ENCODE measurements at places on chromosomes 2 and 18. TPM values are rescaled to one million over a fixed set of nuclear protein-coding genes. Genes with fewer than 3 reads are reported as not detected.

GRCh38 chr2:241035818-241036396, 37.5 kb downstream of the SNED1 start:
- DNase-seq = no peak

DNA sequence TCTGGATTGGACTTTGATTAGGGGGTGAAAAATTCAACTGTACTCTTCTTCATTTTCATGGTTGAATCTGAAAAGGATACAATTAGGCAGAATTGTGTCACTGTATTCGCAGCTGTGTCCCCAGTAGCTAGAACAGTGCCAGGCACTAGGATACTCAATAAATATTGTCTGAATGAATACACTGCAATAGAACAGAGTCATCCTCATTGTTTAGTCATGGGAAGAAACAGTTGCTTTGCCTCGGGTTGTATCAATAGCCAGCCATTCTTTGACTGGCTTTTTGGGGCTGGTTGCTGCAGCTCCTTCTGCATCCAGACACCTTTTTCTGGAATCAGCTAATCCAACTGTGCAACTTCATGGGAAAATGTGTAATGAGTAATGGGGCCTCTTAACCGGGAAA, 18.1 kb upstream of the DYNC1I2 start:
- DNase-seq = no peak

GRCh38 chr2:125455110-125455509, 1200.8 kb upstream of the GYPC start:
- DNase-seq = no peak

DNA sequence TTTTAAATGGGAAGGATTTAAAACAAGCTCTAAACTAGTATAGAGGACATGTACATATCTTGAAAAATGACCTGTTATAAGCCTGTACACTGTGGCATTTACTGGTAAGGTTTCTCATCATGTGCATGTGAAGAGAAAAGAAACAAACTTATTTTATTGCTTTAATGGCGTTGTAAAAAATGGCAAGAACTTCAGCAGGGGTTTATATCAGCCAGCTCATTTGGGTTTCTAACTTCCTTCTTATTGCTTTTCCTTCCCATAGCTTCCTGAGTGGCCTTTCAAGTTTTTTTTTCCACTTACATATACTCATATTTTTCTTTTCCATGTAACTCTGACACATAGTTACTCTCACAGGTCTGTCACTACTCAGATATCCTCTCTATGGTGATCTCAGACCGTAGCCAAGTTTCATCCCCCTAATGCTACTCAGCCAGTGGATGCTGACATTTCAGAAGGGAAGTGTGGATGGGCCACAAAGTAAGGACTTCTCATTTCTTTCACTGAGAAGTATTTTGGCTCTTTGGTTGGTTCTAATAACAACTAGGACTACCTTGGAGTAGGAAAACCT, 198.2 kb downstream of the PARD3B start:
- DNase-seq = no peak

- DNase-seq = no peak
Measured at GRCh38 chr18:36665952-36666351, 162.8 kb downstream of the TPGS2 start.

- no peak for DNase-seq
Measured at GRCh38 chr2:24623535-24623934, 132.5 kb downstream of the NCOA1 start.

DNA sequence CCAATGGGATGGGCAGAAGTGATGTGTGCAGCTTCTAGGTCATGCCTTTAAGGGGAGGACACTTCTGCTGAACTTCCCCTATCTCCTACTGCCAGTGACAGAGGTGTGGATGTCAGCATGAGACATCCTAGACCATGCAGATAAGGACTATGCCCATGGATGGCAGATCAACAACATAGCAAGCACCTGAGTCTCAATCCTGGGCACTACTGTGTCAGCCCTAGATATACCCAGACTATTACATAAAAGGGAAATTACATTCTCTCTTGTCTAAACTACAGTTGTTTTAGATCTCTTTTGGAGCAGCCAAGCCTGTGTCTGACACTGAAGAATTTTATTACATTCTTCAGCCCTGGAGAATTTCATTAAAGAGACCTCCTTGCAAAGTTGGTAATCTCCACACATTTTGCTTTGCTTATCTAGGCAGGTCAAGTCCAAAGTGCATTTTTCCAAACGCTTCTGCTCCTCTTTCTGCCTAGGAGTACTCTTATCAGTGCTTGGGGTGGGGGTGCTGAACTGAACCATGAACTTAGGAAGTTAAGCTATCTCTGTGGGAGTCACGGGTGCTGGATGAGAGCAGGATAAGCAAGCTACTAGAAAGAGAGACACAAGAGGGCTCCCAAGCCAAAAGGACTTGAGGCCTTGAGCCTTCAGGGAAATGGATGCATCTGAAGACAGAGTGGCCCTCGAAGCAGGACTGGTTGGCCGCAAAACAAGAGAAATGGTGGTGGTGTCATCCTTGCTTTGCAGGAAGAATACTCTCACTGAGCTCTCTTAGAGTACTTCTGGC, 95.2 kb upstream of the SPRED2 start:
- no peak for DNase-seq

- no peak for DNase-seq
Measured at GRCh38 chr2:14903709-14904374, 271.3 kb downstream of the LRATD1 start.

DNA sequence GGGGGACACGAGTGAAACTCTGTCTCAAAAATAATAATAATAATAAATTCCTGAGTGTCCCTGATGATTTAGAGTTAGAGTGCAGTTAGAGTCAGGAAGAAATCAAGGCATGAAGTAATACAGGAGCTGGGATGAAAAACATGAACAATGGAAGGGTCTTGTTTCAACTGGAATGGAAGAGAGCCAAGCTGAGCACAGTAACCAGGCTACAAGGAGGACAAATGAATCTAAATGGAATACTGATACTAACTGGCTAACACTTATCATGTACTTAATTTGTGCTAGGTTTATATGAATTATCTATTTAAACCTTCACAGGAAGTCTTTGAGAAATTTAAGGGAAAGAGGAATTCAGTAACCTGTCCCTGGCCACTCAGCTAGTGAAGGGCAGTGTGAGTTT, 38.8 kb upstream of the PSME4 start:
- no peak for DNase-seq

DNA sequence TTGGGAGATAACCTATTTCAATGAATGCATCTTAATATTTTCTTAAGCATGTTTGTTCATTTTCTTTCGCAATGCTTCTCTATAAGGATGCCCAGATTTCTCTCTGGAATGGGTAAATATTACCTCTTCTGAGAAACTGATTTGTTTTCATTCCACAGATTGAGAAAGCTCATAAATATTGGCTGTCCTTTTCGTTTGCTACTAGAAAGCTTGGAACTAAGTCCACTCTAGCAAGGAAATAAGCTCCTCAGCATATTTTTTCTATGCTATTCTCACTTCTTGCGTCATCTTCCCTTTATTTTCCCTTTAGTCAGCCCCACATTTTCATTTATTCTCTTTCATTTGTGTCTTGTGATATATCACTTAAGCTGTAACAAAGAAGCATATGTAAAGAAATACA, 76.3 kb downstream of the ANTXR1 start:
- no peak for DNase-seq

- no peak for DNase-seq
Measured at GRCh38 chr18:44080054-44080453, 600.6 kb upstream of the SETBP1 start.

DNA sequence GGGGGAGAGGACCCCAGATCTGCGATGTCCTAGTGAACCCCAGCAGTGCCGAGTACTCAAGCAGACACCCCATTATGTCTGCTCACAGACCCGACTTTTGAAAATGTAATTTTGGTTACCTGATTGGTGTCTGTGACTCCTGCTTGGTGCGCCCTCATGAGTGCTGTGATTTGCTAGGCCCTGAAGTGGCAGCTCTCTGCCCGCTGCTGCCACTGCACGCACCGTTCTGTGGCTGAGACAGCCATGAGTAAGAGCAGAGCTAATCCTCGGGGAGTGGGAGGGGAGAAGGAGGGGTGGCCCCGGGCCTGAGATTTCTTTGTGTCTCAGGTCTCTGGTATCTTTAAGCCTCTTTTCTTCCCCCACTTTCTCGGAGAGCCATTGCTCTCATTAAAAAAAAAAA, 18.2 kb downstream of the FHOD3 start:
- no peak for DNase-seq

GRCh38 chr2:238336151-238336550, 15.8 kb downstream of the TRAF3IP1 start:
- DNase-seq = no peak

GRCh38 chr2:179222076-179222475, 42.6 kb downstream of the SESTD1 start:
- DNase-seq = no peak

- no peak for DNase-seq
Measured at GRCh38 chr2:230914886-230915285, 10.2 kb downstream of the GPR55 start.

DNA sequence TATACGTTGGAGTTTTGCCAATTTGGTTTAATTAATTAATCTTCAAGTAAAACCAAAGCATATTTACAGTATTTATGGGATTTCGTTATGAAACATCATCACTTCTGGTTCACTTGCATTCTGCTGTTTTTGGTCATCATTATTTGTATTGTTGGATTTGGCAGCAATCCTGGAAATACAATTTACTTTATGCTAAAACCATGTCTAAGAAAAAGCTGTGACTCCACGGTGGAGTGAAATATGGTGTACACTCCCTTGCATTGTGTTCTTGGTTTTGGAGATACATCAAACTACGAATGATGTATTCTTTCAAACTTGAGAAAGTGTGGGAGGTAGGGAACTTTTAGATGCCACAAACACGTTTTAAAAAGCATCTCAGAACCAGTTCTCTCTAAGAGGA, 106.4 kb downstream of the CTAGE1 start:
- no peak for DNase-seq

DNA sequence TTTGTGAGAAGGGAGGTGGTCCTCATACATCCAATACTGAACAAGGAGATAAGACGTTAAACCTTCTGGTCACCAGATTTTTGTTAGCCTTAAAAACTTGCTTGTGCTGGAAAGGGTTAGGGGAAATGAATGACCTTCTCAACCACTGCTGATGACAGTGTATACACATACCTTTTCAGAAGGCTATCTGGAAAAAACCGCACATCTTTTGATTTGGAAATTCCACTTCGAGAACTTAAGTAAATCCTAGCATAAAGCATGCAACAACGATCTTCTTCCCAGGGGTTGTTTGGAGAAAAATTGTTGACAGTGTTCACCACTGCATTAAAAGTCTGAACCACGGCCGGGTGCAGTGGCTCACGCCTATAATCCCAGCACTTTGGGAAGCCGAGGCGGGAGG, 7.6 kb downstream of the YWHAQ start:
- no peak for DNase-seq

- DNase-seq = no peak
Measured at GRCh38 chr18:22279741-22280452, 110.5 kb downstream of the GATA6 start.

DNA sequence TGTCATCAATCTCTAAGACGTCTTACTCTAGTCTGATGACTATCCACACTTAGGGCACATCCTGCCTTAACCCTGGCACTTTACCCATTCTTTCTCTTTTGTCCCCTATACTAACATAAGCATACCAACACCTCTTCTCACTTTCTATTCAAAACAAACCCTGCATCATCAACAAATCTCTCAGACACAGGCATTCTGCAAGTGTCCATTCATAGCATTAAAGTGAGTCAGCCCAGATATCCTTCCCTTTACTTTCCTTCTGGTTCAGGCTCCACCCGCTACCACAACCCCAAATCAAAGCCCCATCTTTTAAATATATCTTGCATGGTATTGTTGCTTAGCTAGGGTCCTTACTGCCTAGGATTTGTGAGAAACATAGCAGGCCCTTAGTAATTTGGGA, 3.8 kb downstream of the GRB14 start:
- no peak for DNase-seq

DNA sequence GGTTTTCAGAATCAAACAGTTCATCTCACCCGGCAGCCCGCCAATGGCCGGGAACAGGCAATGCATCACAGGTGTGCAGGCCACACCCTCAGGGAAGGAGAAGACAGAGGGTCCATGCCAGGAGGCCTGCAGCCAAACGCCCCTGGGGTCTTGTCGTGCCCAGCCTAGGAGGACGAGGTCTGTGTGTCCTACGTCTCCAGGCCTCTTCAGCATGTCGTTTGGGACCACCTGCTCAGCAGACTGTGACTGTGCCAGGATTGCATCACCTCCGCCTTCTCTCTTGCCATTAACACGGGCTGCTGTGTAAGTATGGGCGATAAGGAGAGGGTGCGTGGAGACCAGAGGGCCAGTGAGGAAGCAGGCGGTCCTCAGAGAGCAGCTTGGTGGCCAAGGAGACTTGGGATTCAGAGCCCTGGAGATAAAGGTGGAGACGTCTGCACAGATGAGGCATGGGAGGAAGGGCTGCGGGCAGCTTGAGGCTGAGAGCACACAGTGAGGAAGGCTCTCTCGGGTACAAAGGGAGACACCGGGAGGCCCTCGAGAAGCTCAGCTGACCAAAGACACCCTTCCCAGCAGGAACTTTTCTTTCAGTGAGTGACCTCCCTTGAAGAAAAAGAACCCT, 37.4 kb upstream of the KLHL29 start:
- no peak for DNase-seq

DNA sequence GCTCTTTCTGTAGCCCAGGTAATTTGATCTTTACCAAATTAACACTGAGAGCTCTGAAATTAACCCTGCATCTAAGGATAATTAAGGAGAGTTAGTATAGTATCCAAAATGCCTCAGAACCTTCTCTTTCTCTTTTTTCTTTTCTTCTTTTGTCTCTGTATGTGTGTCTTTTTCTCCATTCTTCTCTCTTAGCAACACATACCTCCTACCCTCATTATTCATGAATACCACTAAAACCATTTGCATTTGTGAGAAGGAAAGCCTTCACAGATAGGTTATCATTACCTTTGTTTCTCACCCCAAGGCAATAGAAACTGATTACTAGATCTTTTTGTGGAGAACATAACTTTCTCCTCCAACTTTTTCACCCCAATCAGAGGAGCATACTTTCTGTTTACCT, 376.5 kb upstream of the NXPH2 start:
- DNase-seq = no peak

The CERKL gene
- total RNA-seq = 0.07 TPM

The CDH19 gene
- not detected for total RNA-seq

The SAG gene
- total RNA-seq = not detected

The SCN1A gene
- not detected for total RNA-seq

The DSG2 gene
- 155 TPM for total RNA-seq

The GKN2 gene
- total RNA-seq = not detected

The C2orf69 gene
- 13.0 TPM for total RNA-seq

The ASB18 gene
- not detected for total RNA-seq

The MC5R gene
- total RNA-seq = not detected

The MYO5B gene
- total RNA-seq = 114 TPM
